ENCODE measurements at places on chromosomes 12 and 14.

DNA sequence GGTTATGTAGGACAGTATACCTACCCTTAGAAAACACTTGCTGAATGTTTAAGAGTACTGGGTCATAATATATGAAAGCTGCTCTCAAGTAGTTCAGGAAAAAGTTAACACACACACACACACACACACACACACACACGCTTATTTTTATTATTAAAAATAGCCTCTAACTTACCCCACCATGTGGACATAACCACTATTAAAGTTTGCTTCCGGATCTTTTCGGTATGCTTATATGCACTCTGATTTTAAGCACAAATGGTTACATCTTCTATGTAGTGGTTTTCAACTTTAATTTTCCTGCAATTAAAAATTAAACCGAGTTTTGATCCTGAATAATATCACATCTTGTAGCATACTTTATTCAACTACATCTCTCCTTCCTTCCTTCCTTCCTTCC lies 84.9 kb upstream of the TRAF3 start:
- no peak for DNase-seq

GRCh38 chr12:50132505-50133135 lies 20.6 kb downstream of the COX14 start:
- DNase-seq, result no peak

DNA sequence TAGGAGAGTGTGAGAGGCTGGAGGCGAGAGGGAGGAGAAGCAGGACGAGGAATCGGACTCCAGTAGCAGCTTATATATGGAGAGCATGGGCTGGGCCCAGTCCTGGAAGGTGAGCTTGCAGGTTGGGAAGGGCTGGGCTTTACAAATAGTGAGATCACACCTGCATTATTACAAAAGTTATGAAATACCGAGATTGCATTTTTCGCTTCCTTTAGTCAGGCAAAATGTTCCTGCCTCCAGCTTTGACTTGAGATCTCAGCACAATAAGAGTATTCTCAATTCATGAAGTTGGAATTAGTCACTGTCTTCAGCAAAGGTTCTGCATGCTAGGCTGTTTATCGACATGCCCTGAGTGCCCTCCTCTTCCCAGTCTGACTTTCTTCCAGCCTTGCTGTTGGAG lies at the start of gene KRT6B:
Gene KRT6B (minus strand): TSS at position 46 of the 400 bp plus-strand sequence. CDS start 68 bp downstream, outside the sequence.
- DNase-seq, result no peak

GRCh38 chr14:69701291-69701690 lies 65.7 kb upstream of the SRSF5 start:
- no peak for DNase-seq

DNA sequence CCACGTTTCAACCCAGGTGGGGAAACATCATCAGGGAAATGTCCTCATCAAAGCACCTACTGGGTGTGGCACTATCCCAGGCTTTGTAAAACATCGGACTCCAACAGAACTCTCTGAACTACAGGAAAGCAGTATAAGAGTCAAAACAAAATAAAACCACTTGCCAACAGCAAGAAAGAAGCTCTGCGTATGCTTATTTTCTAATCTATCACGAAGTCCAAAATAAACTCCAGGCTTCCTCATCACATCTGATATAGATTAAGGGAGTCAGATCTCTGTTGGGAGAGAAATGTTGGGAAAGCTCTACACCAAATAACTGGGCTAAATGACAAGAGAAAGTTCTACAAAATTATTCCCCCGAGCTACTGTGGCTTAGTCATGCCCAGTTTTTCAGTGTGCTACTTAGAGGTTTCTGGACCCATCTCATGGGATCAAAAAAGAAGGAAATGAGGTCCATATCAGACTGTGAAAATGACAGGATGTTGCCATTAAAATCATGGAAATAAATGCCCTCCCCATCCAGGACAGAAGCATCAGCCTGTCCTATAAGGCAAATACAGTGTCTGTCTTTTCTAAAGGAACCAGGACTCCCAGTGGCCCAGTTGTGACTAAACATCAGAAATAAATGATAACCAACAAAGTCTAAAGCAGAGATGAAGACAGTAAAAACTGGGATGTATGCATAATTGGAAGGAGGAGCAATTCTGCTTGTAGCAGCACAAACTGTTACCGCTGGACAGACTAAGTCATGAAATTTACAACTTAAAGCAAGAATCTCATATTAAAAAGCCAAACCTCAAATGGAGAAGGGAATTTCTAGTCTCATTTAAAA lies 149.5 kb downstream of the STXBP6 start:
- DNase-seq, result no peak

GRCh38 chr12:127398016-127398710 lies 868.8 kb upstream of the TMEM132C start:
- no peak for DNase-seq

- DNase-seq, result no peak
These were observed 458.8 kb downstream of the TMEM117 start for GRCh38 chr12:44294649-44295048.

- DNase-seq, result no peak
These were observed 38.3 kb downstream of the GNS start for GRCh38 chr12:64720884-64721283.

DNA sequence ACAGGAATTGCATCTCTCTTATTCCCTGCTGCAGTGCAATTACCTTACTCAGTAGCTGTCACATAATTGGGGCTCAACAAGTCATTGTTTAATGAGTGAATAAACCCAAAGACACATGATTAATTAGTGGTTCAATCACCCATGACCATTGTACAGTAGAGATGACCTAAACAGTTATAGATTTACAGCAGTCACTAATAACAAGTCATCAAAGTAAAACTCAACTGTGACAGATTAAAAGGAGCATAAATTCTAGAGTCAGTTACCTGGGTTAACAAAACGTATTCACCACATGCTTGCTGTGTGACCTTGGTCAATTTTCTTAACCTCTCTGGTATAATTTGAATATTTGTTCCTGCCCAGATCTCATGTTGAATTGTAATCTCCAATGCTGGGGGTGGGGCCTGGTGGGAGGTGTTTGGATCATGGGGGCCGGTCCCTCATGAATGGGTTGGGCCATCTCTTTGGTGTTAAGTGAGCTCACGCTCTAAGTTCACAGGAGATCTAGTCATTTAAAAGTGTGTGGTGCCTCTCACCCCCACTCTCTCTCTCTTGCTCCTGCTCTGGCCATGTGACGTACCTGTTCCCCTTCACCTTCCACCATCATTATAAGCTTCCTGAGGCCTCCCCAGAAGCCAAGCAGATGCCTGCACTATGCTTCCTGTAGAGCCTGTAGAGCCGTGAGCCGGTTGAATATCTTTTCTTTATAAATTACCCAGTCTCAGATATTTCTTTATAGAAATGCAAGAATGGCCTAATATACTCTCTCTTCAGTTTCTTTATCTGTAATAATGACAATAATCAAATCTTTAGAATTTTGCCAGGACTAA lies 141.9 kb upstream of the PLEKHG7 start:
- no peak for DNase-seq

- DNase-seq, result no peak
These were observed 14.1 kb downstream of the AKT1 start for GRCh38 chr14:104781271-104782077.

DNA sequence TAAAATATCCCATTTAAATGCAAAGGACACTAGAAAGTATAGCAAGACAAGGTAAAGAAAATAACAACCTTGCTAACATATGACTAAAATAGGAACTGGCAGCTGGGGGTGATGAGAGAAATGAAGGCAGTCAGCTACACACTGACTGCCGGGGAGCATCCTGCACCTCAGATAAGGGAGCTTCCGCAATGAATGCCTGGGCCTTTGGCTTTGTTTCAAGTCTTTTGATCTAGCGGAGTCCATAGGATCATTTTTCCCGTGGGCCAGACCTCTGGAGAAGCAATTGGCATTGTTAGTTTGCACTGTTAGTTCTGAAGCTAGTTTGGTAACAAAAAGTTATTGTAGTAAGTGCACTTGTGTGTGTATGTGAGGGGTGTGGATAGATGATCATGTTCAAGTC lies 639.9 kb downstream of the DIO2 start:
- no peak for DNase-seq

GRCh38 chr14:77068517-77069200 lies 29.4 kb upstream of the CIPC start:
- no peak for DNase-seq

- no peak for DNase-seq
These were observed 22.3 kb upstream of the GNS start for GRCh38 chr12:64781280-64782190.

- no peak for DNase-seq
These were observed 966.1 kb downstream of the FSCB start for GRCh38 chr14:43540948-43541347.

DNA sequence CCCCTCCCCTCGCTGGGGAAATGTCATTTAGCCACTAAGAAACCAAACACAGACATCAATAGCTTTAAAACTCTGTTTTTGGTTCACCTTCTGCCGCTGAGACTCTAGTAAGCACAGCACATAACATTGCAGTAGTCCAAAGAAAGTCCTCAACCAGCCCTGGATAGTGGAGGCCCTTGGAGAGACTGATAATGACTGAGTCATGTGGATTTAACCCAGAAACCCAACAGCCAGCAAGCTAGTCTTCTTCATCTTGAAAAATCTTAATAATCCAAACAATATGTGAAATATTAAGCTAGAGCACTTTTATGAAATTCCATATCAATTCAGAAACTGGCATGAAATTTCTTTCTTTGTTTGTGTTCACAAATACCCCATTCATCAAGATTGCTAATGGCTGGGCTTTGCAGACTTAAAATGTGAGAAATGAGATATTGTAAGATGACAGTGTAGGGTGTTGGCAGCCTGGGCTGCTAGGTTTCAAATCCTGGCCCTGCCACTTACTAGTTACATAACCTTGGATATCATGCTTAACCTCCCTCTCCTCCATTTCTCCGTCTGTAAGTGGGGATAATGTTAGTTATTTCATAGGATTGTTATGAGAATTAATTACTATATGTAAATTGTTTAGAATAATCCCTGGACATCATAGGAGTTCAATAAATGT lies 40.1 kb downstream of the RERG start:
- no peak for DNase-seq

DNA sequence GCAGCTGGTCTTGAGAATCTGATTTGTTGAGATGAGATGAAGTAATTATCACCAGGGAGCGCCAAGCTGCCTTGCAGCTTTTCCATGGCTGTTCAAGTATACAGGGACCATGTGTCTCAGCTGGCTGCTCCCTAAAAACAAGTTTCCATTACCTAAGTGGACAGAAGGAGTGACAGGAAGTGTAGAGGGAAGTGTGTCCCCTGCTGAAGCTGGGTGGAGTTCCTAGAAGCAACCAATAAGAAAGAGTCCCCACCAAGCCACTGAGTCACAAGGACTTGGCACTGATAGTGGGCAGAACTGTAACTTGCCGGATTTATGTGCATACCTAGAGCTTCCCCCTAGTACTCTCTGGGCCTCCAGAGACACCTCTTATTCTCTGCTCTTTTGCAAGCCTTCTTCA lies 1.5 kb upstream of the GPX2 start:
- DNase-seq, result no peak

GRCh38 chr14:80636071-80636470 lies 305.5 kb downstream of the CEP128 start:
- DNase-seq, result no peak

Measured in activated CD4-positive, alpha-beta T cell treated with anti-CD3 and anti-CD28 coated beads for 4 hours (primary cell).